Mesenteric fat pad (tissue), 1 donor: ENCODE measurements at places on chromosomes 11 and 22. TPM values are rescaled to one million over a fixed set of nuclear protein-coding genes. Genes with fewer than 3 reads are reported as not detected.

DNA sequence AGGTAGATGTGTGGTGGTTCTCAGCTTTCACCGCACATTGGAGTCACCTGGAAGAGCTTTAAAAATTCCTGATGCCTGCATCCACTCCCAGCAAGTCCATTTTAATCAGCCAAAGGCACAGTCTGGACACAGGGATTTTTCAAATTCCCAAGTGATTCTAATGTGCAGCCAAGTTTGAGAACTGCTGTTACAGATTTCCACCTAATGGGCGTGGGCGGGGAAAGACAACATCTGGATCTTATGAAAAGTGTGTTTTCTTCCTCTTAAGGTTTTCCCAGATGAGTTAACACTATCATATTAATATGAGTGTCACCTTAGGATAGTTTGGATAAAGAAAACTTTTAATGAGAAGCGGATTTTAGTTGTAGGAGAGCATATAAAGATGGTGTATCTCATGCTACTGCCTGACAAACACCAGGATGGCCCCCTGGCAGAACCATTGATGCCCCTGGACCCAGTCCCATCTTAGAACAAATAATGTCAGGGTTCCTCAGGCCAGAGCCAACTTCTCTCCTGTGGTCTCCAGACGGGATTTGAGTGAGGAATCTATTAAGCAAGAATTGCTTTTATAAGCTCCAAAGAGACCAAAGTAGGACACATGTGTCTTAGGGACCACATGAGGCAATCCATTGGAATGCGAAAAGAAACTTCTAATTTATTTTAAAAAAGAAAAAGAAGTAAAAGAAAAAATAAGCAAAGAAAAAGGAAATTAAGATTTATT, 31.9 kb downstream of the POU2AF1 start:
- no peak for DNase-seq

- DNase-seq: no peak
Measured at GRCh38 chr22:20610757-20611156, 103.3 kb downstream of the MED15 start.

GRCh38 chr11:31640611-31641010, 131.0 kb downstream of the ELP4 start:
- DNase-seq: no peak

Gene OR10D3
- not detected for total RNA-seq

- no peak for DNase-seq
Measured at GRCh38 chr22:17242641-17243040, 23.4 kb upstream of the ADA2 start.

GRCh38 chr11:17472467-17472866, 4.2 kb downstream of the ABCC8 start:
- no peak for DNase-seq

Gene MFRP
- total RNA-seq: not detected

DNA sequence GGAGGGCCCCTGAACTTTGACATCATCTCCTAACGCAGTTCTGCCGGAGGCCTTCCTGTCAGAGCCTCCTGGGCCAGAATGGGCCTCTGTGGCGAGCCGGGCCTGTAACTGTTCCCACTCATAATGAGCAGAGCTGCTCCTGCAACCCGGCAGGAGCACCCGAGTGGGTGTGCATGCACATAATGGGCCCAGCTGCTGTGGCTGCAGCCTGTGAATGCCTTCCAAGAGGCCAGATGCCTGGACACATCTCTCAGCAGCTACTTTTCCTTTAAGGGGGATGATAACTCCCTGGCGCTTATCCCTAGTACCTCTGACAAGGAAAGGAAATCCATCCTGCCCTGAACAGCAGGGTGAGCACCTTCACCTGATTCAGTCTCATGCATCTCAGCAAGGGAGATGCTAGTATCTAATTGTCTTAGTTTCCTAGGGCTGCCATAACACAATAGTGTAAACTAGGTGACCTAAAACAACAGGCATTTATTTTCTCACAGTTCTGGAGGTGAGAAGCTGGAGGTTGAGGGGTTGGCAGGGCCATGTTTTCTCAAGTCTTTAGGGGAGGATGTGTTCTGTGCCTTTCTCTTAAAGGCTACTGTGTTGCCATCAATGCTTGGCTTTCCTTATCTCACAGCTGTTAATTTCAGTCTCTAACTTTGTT, 120.5 kb downstream of the TEAD1 start:
- DNase-seq: no peak
